T-cell (primary cell): ENCODE measurements at places on chromosomes 2 and 18. TPM values are rescaled to one million over a fixed set of nuclear protein-coding genes. Genes with fewer than 3 reads are reported as not detected.

DNA sequence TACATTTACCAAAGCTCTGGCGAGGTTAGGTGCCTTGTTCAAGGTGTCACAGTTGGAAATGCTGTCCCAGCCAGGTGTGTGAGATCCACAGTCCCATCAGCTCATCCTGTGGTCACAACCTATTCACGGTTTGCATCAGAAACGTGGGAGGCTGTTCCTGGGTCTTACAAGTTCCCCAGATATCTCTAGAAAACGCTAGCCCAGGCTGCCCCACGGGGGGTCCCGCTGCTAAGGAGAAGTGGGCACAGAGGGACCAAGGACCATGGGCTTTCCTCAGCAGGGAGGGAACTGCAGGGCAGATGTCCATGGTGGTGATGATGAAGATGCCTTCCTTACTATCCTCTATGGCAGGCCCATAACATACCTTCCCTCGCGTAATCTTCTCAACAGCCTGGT, 649 bp downstream of the FECH start:
- H3K27me3 ChIP-seq, result no peaks in the 10 kb centered on the region
- H3K36me3 ChIP-seq, result no peaks in the 10 kb centered on the region
- H3K27ac ChIP-seq, result peak overlapping the region; percentile 22
- peak overlapping the region; percentile 65 for H3K4me3 ChIP-seq
- no peak for DNase-seq
- H3K4me1 ChIP-seq, result peaks cover 22% of the 10 kb centered on the region

DNA sequence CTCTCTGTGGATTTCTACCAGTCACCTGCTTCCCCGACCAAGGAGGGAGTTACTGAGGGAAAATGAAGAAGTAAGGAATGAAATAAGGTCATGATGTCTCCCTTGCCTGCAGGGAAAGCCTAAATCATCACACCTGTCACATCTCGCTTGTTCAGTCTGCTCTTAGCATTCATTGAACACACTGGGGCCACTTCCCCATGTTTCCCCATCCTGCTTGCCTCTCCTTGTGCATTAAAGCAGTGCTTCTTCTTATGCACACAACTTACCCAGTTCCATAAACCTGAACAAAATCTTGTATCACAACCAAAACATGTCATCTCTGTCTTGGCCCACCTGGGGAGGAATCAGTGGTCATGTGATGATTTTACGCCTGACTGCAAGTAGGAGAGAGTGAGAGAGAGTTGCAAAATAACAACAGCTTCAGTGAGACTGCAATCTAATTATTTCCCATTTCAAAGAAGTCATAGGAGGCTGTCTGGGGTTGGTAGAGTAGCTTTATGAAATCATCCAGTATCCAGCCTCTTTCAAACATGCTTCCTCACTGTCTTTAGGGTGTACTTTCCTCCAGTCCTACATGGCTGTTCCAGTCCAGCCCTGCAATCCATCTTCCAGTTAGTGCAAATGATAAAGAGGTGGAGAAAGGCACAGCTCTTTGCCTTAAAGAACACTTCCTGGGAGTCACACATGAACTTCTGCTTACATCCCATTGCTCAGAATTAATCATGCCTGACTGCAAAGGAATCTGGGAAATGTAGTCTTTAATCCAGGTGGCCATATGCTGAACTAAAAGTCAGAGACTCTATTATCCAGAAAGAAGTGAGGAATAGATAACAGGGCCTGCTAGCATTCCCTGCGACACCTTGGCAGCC, 220.1 kb downstream of the HAUS1 start:
- H3K27me3 ChIP-seq, result no peaks in the 10 kb centered on the region
- no peak for DNase-seq
- no peaks in the 10 kb centered on the region for H3K4me1 ChIP-seq
- H3K27ac ChIP-seq, result no peak overlapping the region

GRCh38 chr18:10053861-10054260, 140.0 kb downstream of the VAPA start:
- no peak overlapping the region for H3K27ac ChIP-seq
- H3K4me1 ChIP-seq, result no peaks in the 10 kb centered on the region
- DNase-seq, result no peak
- H3K36me3 ChIP-seq, result no peaks in the 10 kb centered on the region
- no peak overlapping the region for H3K4me3 ChIP-seq

GRCh38 chr2:107775791-107776190, 50.9 kb upstream of the RGPD4 start:
- no peaks in the 10 kb centered on the region for H3K27me3 ChIP-seq
- no peak for DNase-seq
- H3K4me1 ChIP-seq, result no peaks in the 10 kb centered on the region
- no peak overlapping the region for H3K4me3 ChIP-seq
- H3K36me3 ChIP-seq, result no peaks in the 10 kb centered on the region

DNA sequence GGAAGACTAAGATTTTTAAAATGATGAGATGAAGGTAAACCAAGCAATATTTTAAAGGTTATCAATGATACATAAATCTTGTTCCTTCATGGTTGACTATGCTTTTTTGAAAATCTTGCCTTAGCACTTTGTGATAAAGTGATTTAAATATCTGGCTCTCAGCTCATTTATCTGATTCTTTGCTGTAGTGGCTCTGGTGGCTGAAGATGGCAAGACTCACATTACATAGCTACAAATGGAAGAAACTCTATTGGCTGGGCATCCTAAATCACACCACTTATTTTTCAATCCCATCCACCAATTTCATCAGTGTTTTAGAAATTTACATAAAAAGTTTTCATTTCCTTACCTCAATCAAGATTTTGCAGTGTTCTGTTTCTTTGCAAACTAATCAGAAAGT, 16.6 kb upstream of the APCDD1 start:
- DNase-seq, result no peak
- no peaks in the 10 kb centered on the region for H3K4me1 ChIP-seq
- H3K36me3 ChIP-seq, result no peaks in the 10 kb centered on the region
- H3K27ac ChIP-seq, result no peak overlapping the region
- no peaks in the 10 kb centered on the region for H3K27me3 ChIP-seq

DNA sequence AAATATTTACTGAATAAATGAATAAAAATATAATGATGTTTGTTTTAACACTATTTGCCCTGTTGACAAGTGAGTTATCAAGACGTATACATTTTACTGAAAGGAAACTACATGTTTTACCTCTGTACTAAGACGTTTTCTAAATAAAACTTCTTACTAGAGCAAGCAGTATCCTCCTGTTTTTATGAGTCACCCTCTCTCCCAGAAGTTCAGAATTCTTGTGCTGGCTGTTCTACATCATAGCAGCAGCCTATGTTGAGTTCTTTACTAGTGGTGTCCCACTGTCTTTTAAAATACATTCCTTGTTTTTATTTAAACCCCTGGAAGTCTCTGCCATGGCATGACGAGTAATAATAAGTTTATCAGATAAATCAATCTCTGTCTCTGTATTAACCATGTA, 297.4 kb downstream of the CALCRL start:
- no peak for DNase-seq
- H3K36me3 ChIP-seq, result no peaks in the 10 kb centered on the region
- H3K4me1 ChIP-seq, result no peaks in the 10 kb centered on the region
- H3K27ac ChIP-seq, result no peak overlapping the region
- no peaks in the 10 kb centered on the region for H3K27me3 ChIP-seq
- no peak overlapping the region for H3K4me3 ChIP-seq

DNA sequence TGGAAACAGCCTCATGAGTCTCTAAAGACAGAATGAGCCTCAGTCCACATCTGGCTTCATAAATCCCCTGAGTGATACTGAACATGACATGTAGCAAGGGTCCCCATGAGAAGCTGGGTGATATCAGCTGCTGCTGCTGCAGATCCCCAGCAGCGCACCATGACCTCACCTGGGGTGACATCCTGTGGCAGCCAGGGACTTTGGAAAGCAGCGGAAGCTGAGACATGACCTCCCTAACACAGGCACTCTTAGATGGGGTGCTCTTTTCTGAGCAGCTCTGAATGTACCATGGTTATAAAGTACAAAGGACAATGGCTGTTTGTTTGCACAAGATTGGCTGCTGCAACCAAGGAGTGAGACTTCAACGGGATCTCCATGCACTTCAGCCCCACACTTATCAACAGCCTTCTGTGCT, 74.7 kb upstream of the TMEM200C start:
- DNase-seq, result no peak
- H3K36me3 ChIP-seq, result no peaks in the 10 kb centered on the region
- peaks cover 21% of the 10 kb centered on the region for H3K4me1 ChIP-seq
- H3K4me3 ChIP-seq, result no peak overlapping the region
- H3K27ac ChIP-seq, result no peak overlapping the region

DNA sequence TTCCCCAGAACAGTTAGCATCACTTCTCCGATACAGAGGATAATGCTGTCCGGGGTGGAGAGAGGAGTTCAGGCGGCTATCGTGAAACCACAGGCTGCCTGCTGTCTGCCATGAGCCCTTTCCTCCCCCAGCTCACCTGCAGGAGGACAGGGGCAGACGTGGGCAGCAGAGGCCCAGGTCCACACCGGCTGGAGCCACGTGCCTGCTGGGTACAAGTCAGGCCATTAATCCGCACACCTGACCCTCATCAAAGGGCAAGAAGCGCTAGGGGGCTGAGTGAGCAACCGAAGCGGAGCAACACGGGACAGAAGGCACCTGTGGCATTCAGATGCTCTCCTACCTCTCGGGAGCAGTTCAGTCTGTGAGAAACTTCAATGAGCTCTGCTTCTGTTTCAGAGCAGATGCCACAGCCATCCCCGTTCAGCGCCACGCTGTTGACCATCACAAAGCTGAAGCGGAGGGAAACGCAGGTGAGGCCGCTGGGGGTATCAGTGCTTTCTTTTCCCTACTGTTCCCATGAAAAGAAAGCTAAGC, 21.5 kb downstream of the MPPE1 start:
- H3K4me3 ChIP-seq, result no peak overlapping the region
- DNase-seq, result no peak
- no peaks in the 10 kb centered on the region for H3K27me3 ChIP-seq
- H3K4me1 ChIP-seq, result no peaks in the 10 kb centered on the region

DNA sequence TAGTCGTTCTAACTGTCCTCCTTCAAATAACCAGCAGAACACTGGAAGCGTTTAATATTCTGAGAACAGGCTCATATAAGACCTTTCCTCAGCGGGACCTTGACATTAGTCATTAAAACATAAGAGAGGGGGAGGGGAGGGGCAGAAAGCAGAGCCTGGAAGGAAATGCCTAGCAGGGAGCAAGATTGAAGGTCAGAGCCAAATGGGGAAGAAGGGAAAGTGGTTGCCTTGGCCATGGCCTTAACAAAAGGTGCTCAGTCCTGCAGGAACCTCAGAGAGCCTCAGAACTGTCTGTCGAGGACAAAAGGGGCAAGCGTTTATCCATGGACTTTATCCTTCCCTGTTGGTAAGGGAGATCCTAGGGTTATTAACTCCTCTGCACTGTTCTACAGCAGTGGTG, 856 bp upstream of the PLA2R1 start:
- H3K4me3 ChIP-seq, result no peak overlapping the region
- H3K4me1 ChIP-seq, result no peaks in the 10 kb centered on the region
- H3K36me3 ChIP-seq, result no peaks in the 10 kb centered on the region
- no peak for DNase-seq
- no peak overlapping the region for H3K27ac ChIP-seq

DNA sequence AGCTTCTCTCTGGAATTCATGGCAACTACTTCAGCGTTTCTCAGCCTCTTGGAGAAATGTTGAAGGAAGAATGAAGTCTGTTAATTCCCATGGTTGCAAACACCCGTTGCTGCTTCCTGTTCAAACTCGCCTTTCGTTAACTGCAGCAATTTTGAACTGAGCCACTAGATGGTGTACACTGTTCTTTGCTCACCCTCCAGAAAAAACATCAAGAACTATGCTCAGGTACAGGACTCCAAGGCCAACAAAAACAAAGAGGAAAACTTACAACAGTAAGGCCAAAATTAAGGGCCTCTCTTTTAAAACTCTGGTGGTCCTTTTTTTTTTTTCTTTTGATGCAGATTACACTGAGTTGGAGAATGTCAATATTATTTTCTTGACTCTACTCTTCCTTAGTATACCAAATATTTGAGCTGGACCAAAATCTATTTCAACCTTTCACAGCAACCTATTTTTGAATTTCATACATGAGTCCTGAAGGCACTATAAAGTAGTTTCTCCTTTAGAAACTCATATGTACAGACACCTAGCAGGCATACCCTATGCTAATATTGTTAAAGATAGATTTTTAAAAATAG, 58.2 kb downstream of the KLHL14 start:
- H3K4me3 ChIP-seq, result no peak overlapping the region
- H3K36me3 ChIP-seq, result no peaks in the 10 kb centered on the region
- H3K27ac ChIP-seq, result no peak overlapping the region
- no peaks in the 10 kb centered on the region for H3K4me1 ChIP-seq

DNA sequence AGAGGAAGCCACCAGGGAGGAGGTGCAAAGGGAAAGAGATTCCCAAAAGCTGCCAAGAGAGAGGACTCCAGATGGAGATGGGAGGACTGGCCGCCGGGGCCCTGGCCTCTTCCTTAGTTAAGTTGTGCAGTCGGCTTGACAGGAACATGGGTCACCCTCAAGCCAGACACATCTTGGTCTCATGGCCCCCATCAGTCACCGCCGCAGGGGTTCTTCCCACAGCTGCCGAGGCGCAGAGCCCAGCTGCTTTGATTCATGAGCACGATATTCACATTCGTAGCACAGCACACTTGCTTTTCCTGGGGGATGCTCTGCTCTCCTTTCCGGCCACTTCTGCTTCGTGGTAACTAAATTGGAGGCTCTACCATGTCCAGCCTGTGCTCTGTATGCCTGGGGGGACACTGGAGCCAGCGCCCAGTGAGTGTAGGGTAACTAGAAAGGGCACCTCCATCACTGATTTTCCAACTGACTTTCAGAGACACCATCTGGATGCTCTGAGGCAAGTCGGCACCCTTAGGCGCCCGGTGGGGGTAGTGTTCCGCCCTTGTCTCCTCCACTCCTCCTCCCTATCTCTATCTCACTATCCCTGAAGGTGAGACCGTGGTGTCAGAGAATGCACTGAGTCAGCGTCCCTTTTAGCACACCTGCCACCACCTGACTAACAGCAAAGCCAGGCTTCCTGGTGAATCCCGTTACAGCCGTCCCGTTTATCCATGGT, 13.3 kb downstream of the TWIST2 start:
- H3K4me1 ChIP-seq, result no peaks in the 10 kb centered on the region
- no peak for DNase-seq
- no peaks in the 10 kb centered on the region for H3K36me3 ChIP-seq
- peaks cover 51% of the 10 kb centered on the region for H3K27me3 ChIP-seq
- no peak overlapping the region for H3K27ac ChIP-seq

- no peak overlapping the region for H3K27ac ChIP-seq
- peaks cover 71% of the 10 kb centered on the region for H3K36me3 ChIP-seq
- H3K4me1 ChIP-seq, result peaks cover 9% of the 10 kb centered on the region
- H3K27me3 ChIP-seq, result no peaks in the 10 kb centered on the region
Observed at GRCh38 chr2:127517465-127517864, 8.8 kb downstream of the IWS1 start.

Gene GFPT1
- total RNA-seq, result 18.7 TPM

Gene SLC23A3
- total RNA-seq, result 0.54 TPM

Gene ERICH2
- not detected for total RNA-seq

Gene COL5A2
- total RNA-seq, result 1.0 TPM

Gene BMP10
- total RNA-seq, result not detected
